Right renal pelvis (tissue), 4 donors: ENCODE measurements at places on chromosomes 5 and 9.
A peak's percentile ranks its signal among the peaks of the same experiment; 100 is the strongest.

GRCh38 chr9:33139421-33140228 is 27.5 kb downstream of the B4GALT1 start:
- no peak for DNase-seq

DNA sequence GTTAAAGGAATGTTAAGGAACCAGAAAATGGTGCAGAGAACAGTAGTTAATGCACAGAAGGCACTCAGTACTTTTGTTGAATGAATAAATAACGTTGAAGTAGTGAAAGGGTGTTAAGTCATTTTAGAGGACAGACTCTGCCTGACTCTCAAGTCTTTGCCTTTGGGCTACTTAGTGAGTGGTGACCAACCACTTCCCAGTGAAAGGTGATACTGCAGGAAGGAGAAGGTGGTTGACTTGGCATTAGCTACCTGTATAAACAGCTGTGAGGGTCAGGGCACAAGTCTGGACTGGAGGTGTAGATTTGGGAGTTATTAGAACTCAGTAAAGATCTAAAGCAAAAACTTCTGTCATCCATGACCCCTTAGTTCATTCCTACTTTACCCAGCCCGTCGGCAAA is 4.9 kb upstream of the SHB start:
- no peak for DNase-seq

DNA sequence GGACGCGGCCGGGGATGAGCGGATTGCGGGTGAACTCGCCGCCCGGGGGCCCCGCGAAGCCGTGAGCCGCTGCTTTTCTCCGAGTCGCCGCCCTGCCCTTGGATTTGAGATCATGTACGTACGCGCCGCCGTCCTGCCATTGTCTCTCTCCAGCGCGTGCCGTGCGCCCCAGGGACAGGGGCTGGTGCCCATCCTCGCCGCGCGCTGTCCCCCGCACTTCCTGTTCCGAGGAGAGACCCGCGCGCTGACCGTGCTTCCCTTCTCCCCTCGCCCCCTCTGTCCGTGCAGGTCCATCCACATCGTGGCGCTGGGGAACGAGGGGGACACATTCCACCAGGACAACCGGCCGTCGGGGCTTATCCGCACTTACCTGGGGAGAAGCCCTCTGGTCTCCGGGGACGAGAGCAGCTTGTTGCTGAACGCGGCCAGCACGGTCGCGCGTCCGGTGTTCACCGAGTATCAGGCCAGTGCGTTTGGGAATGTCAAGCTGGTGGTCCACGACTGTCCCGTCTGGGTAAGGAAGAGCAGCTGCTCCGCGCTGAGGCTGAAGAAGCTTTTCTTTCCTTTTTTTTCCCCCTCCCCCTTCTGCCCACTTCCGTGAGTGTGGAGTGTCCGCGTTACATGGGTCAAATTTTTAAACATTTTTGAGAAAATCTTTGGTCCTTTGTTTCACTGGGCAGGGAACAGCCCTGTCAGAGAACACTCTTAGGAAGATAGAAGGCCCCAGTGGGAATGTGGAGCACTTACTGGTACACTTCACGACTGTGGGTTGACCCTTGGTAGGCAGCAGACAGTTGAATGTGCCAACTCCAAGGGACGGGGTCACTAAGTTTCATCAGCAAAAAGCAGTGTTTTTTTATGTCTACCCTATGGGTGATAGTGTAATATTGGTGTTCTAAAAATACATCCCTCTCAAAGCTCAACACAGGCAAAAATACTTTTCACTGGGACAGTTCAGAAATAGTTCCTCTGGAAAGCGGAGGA is 727 bp downstream of the RHOBTB3 start:
- DNase-seq, result peak; percentile 45

GRCh38 chr5:180810959-180811622 is 8.5 kb upstream of the MGAT1 start:
- no peak for DNase-seq

DNA sequence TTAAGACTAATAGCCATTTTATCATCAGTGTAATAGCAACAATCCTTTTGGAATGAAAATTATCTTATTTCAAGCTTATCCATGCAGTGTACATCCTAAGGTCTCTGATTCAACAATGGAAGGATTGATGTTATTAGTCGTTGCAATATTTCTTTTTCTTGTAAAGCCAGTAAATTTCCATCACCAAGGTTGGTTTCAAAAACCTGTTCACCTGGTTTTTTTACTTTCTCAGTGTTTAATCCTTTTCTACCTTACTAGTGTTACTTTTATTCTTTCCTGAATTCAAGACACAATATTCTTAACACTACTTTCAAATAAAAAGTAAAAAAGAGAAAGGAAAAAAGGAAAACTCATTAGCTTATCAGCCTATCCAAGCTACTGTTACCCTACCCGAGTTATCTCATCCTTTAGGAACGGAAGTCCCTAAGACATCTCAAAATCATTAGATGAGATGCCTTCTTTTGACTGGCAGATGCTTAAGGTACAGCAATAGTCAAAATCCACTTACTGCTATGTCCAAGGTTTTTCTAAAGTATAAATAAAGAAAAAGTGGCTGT is 5.4 kb downstream of the ZFR start:
- no peak for DNase-seq

DNA sequence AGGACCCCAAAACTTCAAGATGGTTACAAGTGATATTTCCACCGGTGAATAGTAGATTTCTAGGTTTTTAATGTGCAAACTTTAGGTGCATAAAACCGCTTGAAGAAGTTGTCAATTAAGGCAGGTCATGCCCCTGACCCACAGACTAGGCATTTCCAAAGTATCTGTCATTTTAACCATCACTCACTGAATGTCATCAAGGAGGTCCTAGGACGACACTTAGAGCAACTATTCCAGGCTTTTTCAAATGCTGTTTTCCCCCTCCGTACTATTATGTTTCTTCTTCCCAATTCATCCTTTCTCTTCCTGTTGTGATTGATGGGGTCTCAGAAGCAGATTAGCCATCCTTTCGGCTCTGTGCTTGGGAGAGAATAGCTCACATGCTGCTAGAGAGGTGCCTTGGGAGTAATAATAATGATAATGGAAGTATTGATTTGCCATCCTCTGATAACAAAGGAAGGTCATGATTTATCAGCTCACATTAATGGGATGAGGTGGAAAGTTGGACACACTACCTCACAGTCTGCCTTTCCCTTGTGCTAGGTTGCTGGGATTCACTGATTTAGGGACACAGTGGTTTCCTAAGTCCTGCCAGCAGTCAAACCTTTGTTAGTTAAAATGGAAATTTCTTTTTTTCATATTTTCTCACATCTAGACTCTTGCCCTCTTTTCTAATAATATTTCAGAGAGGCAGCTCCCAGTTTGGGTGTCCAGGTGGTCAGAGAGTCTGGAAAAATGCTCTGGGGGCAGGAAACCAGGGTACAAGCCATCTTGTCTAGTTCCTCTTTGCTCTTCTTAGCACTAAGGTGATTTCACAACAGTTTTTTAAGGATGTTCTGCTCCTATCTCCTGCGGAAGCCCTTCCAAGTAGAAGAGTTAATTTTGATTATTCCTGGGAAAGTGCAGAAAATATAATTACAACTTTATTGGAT is 67.0 kb downstream of the PTTG1 start:
- DNase-seq, result no peak

DNA sequence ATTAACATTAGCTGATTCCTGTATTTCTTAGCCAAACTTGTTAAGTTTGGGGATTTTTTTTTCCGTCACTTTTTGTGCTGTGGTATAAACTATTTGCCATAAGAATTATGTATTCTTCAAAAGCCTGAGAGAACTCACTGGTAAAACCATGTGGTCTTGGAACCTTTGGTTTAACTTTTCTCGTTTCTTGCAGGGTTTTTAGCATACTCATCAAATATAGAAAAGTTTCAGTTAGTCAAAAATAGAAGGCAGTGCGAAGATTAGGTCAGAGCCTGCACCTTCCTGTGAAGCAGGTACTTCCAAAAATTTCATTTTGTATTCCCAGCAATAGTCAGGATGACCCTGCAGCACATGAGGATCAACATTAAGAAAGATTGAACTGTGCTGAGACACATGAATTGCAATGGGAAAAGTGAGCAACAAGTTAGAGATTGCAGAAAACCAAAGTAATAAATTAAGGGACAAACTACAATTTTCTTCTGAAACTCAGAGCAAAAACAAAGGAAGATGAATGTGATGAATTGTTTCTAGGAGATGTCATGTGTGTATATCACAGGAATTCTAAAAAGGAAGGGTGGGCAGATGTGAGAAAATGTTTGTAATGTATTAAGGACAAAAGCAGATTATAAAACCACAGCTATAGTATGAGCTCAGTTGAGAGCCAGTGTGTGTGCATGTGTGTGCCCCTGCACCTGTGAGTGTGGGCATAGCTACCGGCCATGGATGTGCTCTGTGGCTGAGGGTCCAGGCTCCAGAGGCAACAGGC is 102.2 kb downstream of the ANGPTL2 start:
- DNase-seq, result no peak

DNA sequence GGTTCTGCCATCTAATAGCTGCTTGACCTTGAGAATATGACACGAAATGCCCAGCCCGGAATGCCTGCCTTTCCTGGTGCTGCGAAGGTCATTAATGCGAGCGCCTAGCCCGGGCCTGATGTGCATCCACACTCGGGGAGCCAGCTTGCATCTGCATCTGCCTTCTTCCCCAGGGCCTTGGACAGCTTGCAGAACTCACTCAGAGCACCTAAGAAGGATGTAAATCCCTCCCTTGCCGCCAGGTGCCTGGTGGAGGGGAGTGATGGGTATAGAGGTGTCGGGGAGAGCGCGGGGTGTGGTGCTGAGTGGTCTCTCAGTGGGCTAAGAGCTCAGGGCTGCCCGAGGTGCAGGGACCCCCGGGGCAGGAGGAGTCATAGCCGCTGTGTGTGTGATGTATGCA is 127.2 kb downstream of the MRPL36 start:
- DNase-seq, result no peak

GRCh38 chr5:58969795-58970194 is 386.9 kb downstream of the RAB3C start:
- DNase-seq, result no peak

DNA sequence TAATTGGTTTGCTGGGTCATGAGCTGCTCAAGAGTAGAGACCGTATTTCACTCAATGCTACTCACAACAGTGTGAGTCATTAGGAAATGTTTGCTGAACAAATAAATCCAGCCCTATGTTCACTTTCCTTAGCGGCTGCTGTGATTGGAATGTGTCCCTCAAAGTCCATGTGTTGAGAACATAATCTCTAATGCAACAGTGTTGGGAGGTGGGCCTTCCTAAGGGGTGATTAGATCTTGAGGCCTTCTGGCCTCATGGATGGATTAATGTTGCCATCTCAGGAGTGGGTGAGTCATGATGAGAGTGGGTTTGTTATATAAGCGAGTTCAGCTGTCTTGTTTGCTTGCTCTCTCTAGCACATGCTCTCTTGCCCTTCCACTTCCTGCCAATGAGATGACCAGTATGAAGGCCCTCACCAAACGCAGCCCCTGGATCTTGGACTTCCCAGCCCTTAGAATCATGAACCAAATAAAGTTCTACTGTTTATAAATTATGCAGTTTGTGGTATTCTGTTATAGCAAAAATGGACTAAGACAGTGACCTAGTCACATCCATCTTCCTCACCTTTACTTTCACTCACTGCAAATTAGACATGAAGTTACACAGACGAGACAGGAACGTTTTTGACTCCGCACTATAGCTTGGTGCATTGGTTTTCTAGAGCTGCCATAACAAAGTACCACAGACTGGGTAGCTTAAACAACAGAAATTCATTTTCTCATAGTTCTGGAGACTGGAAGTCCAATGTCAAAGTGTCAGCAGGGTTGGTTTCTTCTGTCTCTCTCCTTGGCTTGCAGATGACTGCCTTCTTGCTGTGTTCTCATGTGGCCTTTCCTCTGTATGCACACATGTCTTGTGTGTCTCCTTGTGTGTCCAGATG is 50.9 kb upstream of the FAM169A start:
- no peak for DNase-seq

DNA sequence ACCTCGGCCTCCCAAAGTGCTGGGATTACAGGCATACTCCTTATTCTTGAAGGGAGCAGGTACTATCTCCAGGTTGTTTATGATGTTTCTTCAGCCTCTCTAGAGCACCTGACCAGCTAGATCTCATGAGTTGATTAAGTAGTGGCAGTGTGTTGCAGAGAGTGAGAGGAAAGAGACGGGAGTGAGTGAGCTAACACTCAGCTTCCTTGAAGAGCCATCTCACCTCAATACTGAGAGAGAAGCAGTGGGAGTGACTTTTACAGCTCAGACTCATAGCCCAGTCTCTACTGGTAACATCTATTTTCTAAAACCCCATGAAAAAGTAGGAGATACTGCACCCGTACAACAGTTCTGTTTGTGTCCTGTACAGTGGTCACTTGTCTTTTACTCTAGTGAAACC is 43.9 kb upstream of the RUSC2 start:
- no peak for DNase-seq

DNA sequence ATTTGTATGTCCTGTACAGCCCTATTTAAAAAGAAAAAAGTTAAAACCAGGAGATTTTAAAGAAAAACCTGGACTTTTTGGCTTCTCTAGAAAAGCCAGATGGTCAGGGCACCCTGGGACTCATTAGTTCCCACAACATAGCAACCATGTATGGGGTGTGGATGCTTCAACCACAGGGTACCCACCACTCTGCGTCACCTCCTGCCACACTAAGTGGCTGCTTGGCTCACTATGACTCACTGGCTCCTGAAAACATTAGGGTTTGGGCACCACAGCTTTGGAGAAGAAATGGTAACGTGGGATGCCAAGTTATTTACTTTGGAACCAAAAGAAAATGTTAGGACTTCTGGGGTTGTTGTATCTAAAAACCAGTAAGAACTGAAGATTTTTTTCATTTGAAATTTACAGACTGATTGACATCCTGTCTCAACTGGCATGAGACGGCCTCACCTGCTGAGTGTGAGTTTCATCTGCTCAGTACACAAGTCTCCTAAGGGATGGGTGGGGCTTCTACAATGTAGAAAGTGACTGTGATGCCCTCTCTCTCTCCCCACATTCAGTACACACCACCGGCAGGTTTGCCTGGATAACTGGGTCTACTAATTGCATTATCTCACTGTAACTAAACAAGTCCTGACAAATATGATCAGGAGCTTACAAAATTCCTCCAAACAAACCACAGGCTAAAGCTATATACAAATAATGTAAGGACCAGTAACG is 103.9 kb downstream of the ESM1 start:
- no peak for DNase-seq

DNA sequence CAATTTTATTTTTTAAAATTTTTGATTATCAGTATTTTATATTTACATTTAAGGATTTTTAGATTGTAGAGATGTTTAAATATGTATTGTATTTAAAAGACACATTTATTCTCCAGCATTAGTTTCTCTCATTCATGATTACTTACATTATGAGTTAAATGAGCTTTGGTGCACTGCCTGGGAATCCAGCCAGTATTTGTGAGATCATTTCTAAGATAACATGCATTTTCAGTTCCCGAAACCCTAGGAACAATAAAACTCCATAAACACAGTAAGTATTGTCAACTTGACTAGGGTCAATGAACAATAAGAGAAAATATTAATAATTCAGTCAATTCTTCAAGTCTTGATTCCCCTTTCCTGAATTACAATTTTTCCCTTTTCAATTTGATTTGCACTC is 403.3 kb downstream of the PLK2 start:
- no peak for DNase-seq

DNA sequence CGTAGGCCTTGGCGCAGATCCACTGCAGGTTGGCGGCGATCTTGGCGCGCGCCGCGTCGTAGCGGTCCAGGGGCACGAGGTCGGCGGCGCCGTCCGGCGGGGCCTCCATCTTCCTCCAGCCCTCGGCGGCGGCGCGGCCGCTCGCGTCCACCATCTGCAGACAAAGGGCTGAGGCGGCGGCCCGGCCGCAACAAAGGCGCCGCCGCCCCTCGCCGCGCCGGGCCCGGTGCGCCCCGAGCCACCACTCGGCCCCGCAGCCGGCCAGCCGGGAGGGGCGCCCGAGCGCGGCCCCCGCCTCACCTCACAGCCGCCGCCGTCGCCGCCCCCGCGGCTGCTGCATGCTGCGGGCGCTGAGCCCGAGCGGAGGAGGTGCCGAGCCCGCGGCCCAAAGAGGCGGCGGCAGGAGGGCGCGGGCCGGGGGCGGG is 328 bp downstream of the CAMSAP1 start:
- DNase-seq, result no peak
